ENCODE measurements at places on chromosomes 2 and 18.
A peak's percentile ranks its signal among the peaks of the same experiment; 100 is the strongest.

- DNase-seq = no peak
These were observed 58.2 kb downstream of the PPP1R1C start for GRCh38 chr2:182043861-182044260.

- DNase-seq = peak; percentile 71
These were observed at the start of gene ATP6V1C2 for GRCh38 chr2:10721396-10722251. Gene ATP6V1C2, plus strand, starts transcription at chr2:10721630. Its CDS starts 1,220 bp downstream, at chr2:10722850.

DNA sequence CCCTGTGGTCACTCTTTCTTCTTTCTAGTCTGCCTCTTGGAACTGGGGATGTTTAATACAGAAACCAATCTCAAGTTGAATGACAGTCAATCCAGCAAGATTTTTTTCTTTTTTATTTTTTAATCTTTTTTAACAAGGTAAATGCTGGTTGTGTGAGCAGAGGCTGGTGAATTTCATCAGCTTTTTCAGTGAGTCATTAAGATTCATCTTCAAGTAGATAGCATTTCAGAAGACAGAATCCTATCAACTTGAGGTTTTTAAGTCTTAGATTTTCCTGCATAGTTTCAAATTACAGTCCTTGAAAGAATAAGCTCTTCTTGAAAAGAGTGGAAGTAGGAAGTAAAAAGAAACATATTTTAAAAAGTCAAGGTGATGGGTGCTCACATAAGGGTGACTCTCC lies 12.4 kb downstream of the SLC8A1 start:
- no peak for DNase-seq

DNA sequence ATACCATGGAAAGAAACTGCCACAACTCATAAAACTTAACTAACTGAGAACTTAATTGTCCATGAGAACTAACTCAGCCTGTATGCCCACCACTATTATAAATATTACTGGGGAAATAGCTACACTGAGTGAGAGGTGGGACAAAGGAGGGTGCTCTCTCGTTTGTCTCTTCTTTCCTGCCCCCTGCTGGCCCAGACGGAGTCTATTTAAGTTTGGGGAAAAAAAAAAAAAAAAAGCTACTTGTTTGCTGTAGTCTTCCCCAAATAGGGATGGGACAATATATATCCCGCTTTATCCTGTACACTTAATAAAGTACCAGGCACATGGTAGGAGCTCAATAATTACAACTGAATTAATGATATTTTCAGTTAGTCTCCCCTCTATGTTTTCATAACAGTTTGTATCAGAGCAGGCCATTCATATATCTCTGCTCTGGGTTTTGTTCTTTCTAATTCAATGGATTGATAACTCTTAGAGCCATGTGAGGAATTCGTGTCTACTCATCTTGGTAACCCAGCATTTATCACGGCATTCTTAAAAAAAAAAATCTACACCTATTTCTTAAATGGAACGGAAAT lies 647.6 kb upstream of the PKDCC start:
- no peak for DNase-seq

DNA sequence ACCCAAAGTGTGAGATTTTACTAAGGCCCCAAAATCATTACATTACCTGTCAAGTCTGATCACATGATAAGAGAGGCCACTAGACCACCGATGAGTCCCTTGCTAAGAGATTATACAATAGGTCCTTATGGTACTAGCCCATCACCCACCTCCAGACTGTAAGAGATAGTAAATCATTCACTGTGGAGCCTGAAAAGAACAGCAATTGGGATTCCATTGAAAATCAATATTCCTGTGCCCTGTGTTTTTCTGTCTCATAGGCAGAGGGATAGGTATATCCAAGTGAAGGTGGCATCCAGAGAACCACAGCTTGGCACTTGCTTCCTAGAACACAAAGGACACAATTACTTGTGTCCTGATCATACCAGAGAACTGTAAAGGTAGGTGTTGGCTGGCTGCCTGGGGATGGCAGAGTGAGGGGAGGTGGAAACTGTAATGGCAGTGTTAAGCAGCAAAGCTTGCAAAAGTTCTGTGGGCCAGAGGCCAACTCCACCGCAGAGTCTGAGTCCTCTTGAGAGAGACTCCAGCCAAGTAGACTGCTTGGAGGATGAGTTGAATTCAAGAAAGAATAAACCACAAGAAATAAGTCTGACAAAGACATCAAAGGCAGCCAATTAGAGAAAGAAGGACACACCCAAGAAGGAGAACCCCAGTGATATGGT lies 102.0 kb upstream of the PIEZO2 start:
- no peak for DNase-seq

DNA sequence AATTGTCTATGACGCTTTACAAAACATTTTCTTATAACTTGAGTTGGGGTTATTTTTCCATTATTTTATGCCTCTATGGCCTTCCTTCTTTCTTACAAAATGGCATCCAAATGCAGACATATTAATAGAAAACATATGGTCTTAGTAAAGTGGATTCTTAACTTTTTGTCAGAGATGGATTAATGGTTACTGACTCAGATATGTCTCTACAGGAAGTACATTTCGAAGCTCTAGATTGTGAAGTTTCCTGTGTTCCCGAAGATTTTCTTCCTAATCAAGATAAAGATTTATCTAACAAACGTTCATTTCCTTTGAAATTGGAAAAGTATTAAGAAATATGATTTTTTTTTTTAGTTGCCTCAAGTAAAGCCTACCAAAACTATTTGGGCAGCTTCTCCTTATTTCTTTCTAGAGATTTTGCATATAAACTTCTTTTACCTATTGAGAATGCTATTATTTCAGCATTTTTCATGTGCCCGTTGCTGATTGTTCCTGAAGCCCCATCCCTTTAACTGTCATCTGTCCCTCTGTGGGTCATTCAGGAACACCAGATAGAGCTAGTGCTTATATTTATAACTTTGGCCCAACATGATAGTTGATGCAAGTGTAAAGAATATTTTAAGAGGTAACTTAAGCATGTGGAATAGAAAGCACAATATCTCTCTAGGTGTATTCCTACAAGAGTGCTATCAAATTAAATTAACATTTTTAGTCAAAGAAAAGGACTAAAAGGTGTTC lies 498.0 kb downstream of the CCDC85A start:
- no peak for DNase-seq

- DNase-seq = no peak
These were observed 5.9 kb downstream of the VAPA start for GRCh38 chr18:9919564-9920232.

- no peak for DNase-seq
These were observed 349.1 kb downstream of the ANAPC1 start for GRCh38 chr2:111534910-111535352.

GRCh38 chr2:201116959-201117734 lies 1.2 kb downstream of the CFLAR start:
- no peak for DNase-seq

DNA sequence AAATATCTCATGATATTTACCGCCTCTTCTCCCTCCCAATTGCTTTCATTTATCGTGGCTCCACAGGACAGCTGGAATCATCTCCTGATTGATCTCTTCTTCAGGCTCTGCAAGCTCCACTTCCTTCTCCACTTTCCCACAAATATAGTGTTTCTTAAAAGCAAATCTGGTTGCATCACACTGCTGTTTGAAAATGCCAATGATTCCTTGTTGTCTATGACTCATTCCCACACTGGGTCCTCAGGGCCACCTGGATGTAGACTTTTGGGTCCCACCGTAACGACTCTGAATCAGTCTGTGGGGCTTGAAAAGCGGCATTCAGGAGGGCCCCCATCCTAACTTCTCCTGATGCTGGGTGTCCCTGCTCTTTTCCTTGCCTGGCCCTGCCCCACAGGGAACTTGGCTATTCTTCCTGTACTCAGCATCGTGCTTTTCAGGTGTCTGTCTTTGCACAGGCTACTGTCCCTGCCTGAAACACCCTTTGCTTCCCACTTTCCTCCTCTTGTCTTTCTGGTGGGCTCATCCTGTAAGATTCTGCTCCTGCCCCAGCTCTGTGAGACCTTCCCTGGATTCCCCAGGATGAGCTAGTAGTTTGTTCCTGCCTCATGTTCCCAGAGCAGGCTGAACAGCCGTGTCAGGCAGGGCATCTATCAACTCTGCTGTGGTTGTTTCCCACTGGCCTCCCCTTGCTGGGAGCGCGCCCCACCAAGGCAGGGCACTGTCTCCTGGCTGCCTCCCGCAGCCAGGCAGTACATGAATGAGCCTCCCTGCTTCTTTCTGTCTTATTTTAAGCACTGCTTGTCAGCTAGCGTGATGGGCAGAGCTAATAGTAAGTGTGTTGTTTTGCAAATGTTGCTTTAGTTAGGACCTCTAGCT lies 111.9 kb downstream of the KCTD1 start:
- DNase-seq = no peak

GRCh38 chr2:236706288-236706687 lies 136.7 kb downstream of the ACKR3 start:
- no peak for DNase-seq

DNA sequence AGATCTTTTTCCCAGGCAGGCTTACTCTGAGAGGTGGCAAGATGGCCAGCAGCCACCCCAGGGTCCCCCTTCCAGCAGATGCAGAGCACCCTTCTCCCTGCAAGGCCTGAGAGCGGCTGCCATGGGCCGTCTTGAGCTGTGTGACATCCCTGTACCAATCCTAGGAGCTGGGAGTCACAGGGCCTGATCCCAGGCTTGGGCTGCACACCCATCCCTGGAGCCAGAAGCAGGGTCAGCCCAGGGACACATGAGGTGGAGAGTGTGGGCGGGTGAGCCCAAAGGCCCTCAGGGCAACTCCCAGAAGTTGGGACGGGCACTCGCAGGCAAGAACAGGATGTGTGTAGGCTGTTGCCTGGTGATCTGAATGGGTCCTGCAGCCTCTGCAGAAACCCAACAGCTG lies 40.5 kb downstream of the CROCC2 start:
- DNase-seq = peak; percentile 58

DNA sequence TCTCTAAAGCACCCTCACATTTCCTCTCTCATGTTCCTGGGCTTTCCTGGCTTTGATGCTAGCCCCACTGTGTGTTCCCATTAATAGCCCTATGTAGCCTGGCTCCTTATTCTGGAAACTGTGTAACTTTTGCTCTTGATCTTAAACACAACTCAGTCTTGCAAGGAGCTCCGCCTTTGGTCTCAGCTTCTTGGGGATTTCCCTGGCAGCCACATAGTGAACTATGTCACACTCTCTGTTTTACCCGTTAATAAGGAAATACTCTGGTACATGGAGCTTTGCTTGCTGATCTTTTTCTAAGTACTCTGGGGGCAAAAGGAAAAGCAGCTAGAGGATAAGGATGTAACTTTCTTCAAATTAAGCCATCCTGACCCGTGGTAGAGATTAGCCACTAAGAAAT lies 259.3 kb downstream of the NEDD4L start:
- no peak for DNase-seq

- DNase-seq = no peak
These were observed 212.1 kb downstream of the TTC32 start for GRCh38 chr2:19689646-19690168.
